ENCODE measurements at places on chromosomes 11 and 22.

- no peak for DNase-seq
These were observed 69.3 kb downstream of the UVRAG start for GRCh38 chr11:75884321-75884720.

DNA sequence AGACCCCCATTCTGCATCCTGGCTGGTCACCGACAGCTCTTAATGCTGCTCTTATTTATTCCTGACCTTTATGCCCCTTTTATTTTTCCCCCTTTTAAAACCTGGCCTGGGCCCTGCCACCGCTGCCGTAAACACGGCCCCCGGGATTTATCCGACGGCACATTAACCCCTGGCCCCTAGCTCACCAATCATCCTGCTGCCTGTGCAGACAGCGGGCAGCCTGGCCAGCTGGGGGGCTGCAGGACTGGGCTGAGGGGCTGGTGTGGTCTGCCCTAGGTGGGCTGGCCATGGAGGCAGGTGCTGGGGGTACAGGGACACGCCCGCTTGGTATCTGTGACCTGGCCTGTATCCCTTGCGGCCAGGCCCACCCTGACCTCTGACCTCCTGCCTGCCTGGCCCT, 21.4 kb upstream of the FLRT1 start:
- no peak for DNase-seq

GRCh38 chr11:118922745-118923627, 2.7 kb downstream of the BCL9L start:
- DNase-seq = no peak

DNA sequence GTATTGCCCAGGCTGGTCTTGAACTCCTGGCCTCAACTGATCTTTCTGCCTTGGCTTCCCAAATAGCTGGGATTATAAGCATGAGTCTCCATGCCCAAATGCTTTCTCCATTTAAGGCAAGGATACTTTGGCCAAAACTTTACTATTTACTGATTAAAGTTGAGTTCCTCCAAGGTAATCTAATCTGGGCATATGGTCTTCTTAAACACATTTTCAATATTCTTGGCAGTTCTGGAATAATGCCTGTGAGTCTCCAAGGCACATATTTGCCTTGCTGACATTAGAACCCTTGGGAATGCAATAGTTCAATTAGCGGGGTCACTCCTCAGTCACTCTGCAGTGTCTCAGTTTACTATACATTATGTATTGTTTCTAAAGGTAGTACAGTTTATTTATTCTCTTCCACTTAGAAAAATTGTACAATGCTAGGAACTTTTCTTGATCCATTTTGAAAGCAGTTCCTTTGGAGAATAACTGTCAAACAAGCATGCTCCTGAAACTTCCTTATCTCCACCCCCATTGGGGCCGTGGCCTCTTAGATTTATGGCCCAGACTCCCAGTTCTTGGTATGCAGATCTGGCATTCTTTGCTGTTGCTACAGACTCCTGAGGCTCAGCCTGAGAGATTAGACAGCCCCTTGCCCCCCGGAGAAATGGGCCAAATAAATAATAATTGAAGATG, 13.1 kb upstream of the RAB38 start:
- DNase-seq = no peak

DNA sequence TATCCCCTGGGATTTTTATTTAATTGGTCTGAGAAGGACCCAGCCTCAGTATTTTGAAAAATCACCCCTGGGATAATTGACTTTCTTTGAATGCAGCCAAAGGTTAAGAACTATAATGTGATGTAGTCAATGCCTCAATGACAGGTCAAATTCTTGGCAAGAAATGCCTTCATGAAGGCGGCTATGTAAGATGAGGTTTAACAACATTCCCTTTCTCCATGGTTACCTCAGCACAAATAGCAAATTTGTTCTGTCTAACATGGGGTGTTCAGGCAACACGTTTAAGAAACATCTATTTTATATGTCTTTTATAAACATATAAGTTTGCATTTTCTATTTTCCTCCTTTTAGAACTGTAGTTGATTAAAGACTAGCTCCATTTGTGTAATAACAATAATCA, 5.3 kb downstream of the SLN start:
- DNase-seq = no peak

- no peak for DNase-seq
These were observed 72.6 kb downstream of the NCAPD3 start for GRCh38 chr11:134151083-134151747.

Data from globus pallidus (tissue), 1 donor.